ENCODE measurements at places on chromosomes 6 and 20.

DNA sequence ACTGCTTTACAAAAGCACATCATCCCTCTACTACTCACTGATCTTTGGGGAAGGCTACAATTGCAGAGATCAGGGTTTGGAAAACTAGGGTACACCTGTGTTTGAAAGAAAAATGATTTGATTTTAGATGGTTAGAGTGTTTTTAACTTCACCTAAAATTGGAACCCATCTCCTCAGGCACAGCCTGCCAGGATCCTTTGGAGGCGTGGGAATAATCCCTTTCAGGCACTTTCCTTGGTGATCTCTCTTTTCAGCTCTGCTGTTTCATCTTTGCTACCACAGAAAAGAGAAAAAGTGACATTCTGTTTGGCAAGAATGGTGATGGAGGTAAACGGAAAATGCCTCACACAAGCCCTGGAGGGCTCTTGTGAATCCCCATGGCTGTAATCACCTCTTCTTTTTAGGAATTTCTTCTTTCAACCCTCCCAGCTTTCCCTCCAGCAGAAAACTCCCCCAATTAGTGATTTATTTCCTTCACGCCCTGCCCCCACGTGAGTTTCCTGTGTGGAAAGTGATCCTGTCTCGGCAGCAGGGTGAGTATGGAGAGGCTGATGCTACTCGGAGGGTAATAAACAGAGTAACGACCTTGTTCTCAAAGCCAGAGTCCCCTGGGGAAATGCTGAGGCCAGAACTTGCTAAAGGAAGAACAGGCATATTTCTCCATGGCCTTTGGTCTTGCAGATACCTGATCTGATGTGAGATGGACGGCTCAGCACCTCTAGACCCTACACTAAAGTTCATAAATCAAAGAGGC lies 9.2 kb downstream of the KCNG1 start:
- DNase-seq = no peak

- no peak for DNase-seq
Measured at GRCh38 chr6:28330041-28330440, 5.9 kb downstream of the ZSCAN31 start.

GRCh38 chr20:54221996-54222890 lies 14.4 kb downstream of the PFDN4 start:
- peak; percentile 60 for DNase-seq

DNA sequence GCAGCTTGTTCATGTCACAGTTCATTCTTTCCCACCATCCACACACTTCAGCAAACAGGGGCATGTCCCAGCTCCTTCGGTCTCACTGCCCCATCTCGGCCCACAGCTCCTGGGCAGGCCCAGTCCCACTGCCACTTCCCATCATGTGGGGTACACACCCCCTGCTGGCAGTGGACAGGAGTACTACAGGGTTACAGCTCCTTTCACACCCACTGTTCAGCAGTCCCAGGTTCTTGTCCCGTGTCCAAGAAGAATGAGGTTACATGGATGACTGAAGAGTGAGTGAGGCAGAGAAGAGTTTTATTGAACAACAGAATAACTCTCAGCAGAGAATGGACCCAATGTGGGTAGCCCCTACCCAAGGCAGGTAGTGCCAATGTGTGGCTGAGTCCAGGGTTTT lies 77.8 kb upstream of the SMLR1 start:
- no peak for DNase-seq

DNA sequence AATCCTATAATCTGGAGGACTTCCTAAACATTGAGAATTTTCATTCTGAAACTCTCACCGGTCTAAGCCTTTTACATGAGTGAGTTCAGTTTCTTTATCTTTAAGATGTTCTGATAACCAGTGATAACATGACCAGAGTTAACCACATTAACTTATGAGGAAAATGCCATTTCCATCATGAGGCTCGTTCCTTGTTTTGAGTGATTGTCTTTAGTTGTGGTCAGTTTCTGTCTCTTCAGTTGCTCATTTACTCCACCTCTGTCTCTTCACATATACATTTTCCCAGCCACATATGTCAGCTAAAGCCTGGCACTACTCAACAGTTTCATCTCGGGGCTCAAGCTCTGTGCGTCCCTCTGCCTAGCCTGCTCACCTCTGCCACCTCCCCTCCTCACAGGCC lies 70.4 kb downstream of the JAG1 start:
- no peak for DNase-seq

GRCh38 chr6:149046164-149046821 lies 271.2 kb upstream of the TAB2 start:
- DNase-seq = no peak

- no peak for DNase-seq
Measured at GRCh38 chr20:4109307-4109940, 94.1 kb upstream of the RNF24 start.

DNA sequence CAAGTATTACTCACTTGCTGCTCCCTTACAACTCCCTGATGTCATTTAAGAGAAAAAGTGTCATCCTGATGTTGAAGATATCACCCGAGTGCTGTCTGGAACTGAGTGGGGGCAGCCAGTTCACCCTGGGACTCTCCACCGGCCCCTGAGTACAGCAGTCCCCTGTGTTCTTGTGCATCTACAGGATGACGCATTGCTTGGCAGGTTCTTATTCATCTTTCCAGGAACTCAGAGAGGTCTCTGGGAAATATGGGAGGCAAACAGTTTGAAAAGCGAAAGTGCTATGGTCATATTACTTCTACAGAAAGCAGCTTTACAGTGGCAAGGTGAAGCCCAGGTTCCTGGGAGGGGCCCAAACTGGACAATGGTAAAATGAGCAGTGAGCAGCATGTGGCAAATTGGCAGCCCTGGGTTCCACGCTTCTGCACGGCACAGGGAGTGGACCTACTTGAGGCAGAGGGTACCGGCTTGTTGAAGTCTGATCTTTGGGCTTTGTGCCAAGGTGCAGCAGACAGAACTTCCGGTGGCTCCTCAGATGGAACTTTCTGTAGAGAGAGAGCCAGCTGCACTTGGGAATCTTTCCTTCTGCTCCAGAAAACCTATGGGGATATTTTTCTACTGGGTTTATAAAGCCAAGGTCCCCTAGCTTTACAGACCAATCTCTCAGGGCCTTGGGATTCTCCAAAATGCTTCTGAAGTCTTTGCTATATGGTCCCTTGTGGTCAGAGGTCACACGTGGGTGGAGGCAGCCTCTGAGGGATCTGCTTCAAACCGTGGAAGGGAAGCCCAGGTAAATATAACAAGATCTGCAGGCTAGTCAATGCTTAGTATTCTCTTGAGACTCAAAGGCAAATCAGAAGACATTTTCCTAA lies 128.3 kb downstream of the MAP3K7 start:
- DNase-seq = no peak

DNA sequence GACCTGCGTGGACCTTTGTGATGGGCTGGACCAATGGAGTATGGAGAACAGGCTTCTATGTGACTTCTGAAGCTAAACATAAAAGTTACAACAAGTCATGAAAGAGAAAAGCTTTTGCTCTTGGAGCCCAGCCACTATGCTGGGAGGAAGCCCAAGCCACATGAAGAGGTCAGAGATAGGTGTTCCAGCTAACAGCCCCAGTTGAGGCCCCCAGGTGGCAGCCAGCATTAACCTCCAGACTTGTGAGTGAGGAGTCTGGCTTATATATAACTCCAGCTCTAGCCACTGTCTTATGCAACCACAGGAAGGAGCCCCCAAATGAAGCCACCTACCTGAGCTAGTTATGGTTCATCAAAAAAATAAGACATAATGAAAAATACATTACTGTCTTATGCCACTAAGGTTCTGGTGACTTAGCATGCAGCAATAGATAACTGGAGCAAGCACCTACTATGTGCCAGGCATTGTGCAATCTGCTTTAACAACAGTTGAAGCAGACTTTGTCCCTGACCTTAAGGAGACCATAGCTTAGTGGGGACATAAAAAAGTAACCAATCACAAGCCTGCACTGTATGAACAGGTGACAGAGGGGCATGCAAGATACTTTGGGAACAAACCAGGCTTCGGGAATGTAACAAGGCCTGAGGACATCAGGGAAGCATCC lies 599.6 kb downstream of the PTPRT start:
- DNase-seq = no peak

GRCh38 chr20:61902221-61902869 lies 163.3 kb downstream of the TAF4 start:
- no peak for DNase-seq
